ENCODE measurements at places on chromosomes 5 and 9.
A peak's percentile ranks its signal among the peaks of the same experiment; 100 is the strongest.

GRCh38 chr5:154479944-154480750, 2.1 kb upstream of the HAND1 start:
- no peak for DNase-seq

GRCh38 chr5:121138495-121138907, 674.4 kb downstream of the PRR16 start:
- no peak for DNase-seq

GRCh38 chr5:132069994-132070393, 3.6 kb upstream of the CSF2 start:
- no peak for DNase-seq

DNA sequence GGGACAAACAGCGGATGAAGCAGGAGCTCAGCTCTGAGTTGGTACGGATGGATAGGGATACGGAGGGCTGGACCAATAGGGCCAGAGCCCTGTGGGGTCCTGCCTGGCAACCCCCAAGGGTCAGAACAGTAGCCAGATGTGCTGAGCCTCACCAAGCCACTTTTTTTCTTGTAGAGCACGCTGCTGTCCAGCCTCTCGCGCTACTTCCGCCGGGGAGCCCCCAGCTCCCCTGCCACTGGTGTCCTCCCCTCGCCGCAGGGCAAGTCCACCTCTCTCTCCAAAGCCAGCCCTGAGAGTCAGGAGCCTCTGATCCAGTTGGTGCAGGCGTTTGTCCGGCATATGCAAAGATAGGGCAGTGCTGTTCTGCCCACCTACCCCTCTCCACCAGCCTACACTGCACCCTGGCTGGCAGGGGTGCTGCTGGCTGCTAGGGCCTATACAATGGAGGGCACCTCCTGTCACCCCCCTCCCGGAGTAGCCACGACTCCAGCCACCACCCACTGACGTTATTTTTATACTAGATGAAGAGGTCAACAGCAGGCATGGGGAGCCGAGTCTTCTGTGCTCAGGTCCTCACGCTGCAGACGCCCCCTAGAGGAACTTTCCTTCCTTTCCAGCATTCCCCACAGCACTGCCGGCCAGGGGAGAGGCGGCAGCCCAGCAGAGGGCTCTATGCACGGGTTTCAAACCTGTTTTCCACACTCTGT, 21.6 kb downstream of the SH3GLB2 start:
- peak; percentile 87 for DNase-seq

GRCh38 chr9:124761196-124761595, 9.9 kb downstream of the NR6A1 start:
- no peak for DNase-seq

DNA sequence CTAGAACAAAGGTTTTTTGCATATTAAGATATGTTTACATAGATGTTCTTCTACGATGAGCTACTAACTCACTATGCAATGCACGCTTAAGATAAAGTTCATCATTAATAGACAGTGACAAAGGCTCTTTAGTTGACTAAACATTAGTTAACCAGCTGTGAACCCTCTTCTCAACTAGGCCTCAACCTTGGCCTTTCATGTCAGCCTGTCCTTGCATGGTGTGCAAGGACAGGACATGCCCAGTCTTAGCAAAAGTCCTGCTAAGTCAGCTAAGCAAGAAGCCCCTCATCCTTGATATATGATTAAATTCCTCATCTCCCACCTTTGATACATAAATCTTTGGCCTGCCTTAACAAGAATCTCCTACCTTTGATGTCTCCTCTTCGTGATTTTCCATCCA, 50.9 kb downstream of the PLPP1 start:
- DNase-seq = no peak
